Dermis blood vessel endothelial cell (primary cell): ENCODE measurements at places on chromosomes 7 and 10.

GRCh38 chr7:54811846-54812254 lies 52.8 kb upstream of the SEC61G start:
- no peak for DNase-seq

GRCh38 chr7:2143981-2144595 lies 88.7 kb downstream of the MAD1L1 start:
- DNase-seq = no peak

DNA sequence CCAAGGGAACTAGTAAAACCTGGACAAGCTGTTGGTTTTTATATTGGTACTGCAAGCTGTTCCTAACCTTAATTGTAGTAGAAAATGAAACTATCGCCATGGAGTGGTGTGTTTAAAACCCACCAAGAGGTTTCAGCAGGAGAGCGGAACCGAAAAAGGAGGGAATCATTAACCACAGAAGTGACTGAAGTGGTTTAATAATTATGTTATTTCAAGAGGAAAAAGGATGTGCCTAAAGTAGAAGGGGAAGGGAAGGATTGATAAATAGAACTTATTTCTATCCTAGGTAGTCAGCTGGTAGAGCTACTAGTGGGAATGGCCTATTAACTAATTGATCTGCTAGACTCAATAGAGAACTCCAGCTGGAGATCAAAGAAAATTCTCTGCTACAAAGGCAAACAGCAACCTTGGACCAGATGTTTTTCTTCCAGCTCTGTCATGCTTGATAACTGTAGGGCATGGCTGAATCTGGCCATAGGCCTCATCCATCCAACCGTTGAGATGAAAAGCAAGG lies 91.8 kb downstream of the BAMBI start:
- no peak for DNase-seq

GRCh38 chr10:129028451-129028850 lies 438.6 kb upstream of the MGMT start:
- no peak for DNase-seq

- DNase-seq = peak; percentile 99
These were observed 246.1 kb downstream of the KLF6 start for GRCh38 chr10:3538656-3539531.

- DNase-seq = no peak
These were observed 11.3 kb downstream of the STARD3NL start for GRCh38 chr7:38189231-38189938.

- no peak for DNase-seq
These were observed 102.9 kb downstream of the FAM204A start for GRCh38 chr10:118239236-118239630.

DNA sequence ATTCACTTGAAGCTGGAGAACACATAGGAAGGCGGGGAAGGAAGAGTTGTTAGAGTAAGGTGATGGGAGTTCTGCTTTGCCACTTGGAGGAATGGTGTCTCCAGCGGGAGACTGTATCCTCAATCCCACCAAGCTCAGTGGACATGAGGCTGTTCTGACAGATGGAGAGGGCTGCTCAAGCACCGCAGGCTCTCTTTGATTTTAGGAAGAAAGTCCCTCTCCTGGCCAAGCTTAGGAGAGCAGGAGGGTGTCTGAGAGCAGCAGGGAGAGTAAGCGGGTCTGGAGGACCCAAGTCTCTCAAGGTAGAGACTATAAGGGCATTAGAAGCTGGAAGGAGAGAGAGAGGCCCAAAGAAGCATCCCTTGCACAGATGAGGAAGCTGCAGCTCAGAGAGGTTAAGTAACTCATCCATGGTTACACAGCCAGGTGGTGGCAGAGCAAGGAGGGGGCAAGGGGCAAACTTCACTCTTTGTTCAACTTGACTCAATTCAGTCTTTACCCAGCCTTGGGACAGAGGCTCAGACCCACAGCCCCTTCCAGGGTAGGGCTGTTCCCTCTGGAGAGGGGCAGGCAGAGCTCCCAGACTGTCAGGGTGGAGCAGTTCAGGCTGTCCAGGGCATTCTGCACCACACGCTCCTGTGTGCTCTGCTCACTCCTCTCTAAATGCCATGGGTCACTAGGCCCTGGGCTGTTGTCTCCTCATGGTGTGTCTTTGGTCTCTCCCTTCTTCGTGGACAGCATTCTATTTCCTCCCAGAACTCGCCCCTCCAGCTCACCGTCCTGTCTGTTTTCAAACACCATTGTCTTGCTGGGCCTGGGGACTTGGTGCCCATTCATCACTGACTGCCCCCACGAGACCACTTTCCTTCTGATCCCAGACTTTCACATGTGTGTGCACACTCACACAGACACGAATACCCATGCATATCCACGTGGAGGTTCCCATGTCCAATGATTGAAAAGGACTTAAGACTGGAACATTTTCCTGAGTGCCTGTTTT lies 8.9 kb downstream of the CHAT start:
- no peak for DNase-seq

DNA sequence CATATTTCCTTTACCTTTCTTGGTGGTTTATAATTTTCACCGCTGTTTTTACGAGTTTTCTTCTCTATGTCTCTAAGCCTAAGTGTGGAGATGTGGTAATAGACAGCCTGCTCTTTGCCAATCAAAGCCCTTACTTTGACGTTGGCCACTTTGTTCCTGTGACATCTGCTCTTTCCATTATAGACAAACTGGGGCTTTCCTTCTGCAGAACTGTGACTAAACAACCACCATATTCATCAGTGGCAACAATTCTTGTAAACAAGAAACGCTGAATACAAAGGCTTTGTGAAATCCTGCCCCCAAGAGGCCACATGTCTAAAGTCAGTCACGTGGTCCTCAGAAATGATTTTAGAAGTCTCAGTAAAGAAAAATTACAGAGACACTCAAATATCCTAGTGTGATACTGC lies 59.6 kb upstream of the CAPZA2 start:
- peak; percentile 80 for DNase-seq

DNA sequence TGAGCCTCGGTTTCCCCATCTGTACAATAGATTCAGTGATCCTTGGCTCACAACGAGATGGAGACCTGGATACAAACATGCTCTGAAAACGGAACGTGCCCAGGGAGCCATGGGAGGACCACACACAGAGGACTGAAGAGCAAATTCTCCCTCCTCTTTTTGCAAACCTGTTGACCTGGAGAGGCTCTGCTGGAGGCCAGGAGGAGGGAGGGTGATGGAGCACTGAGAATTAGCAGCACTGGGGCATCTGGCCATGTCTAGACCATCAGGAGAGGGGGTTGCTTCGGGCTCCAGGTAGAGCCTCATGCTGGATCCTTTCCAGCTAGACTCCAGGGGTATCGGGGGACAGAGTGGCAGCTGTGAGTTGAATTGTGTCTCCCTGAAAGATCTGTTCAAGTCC lies 97.4 kb upstream of the GPR26 start:
- DNase-seq = no peak

DNA sequence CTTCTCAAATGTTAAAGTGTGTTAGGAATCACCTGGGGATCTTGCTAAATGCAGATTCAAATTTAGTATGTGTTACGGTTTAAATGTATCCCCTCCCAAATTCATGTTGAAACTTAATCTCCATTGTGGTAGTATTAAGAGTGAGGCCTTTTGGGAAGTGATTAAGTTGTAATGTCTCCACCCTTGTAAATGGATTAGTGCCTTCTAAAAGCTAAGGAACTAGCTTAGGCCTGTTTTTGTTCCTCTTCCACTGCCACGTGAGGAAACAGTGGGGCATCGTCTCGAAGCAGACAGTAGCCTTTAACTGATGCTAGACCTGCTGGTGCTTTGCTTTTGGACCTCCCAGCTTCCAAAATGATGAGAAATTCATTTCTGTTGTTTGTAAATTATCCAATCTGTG lies 52.3 kb upstream of the SEMA3D start:
- no peak for DNase-seq

GRCh38 chr7:8204339-8205030 lies 57.5 kb downstream of the ICA1 start:
- no peak for DNase-seq

- no peak for DNase-seq
These were observed 121.6 kb upstream of the WDR11 start for GRCh38 chr10:120729547-120729946.

DNA sequence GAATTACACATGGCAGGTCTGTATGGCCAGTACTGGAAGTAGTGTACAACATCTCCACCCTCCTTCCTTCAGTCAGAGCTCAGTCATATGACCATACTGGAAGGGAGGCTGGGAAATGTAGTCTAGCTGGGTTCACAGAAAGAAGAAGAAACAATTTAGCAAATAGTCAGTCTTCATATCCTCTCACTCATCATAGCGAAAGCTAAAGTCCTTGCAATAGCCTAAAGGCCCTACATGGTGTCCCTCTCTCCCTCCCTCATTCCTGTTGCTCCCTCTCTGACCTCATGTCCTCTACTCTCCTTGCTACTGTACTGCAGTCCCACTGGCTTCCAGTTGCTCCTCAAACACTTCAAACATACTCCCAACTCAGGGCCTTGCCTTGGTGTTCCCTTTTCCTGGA lies 4.3 kb upstream of the CALU start:
- DNase-seq = no peak

GRCh38 chr7:50349963-50350944 lies 45.7 kb downstream of the IKZF1 start:
- no peak for DNase-seq

DNA sequence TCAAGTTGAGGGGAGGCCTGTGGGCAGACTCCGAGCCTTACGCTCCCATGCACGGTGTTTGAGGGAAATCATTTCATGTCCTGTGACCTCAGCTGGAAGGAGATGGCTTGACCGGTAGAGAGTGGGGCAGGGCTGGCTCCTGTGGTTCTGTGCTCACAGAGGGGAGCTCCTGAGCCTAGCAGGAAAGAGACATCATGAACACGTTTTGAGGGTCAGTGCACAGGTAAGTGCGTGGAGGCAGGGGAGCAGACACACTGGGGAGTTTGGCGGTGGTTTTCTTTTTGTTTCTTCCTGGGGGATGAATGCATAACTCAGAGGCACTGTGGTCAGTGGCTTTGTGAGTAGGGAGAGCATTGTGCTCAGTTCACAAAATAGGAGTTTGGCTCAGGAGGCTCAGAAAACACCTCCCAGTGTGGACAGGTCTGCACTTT lies 22.5 kb downstream of the ADCY1 start:
- DNase-seq = no peak

- DNase-seq = no peak
These were observed 135.1 kb downstream of the SKAP2 start for GRCh38 chr7:26729150-26729775.

DNA sequence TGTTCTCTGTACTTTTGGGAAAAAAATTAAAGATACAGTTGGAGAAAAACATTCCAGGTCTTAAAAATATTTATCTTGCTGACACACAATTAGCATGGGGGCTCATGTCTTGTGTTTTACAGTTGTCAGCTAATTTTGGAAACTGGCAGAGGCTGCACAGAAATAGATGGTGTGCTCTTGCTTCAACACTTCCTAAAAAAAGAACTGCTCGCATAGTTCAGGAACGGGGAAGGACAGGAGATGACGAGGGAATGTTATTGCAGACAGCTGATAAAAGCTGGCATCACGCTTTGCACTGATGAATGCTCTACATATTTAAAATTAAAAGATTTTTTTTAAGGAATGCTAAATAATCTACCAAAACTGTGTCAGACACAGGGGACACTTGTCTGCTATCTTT lies 103.5 kb upstream of the CELF2 start:
- no peak for DNase-seq

DNA sequence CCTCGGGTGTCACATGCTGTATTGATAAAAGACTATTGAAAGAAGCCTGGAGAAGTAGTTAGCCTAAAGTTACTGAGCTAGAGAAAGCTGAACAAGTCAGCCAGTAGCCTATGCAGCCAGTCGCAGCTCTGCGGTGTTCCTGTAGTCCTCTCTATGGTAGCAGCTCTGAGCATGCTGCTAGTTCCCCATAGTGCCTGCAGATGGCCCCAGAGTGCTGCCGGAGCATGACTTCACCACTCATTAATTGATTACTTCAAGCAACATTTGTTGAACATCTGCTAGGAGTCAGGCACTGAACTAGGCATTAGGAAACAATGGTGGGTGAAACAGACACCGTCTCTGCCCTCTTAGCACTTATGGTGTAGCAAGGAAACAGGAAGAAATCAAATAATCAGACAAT lies 422.7 kb downstream of the SORCS3 start:
- no peak for DNase-seq

DNA sequence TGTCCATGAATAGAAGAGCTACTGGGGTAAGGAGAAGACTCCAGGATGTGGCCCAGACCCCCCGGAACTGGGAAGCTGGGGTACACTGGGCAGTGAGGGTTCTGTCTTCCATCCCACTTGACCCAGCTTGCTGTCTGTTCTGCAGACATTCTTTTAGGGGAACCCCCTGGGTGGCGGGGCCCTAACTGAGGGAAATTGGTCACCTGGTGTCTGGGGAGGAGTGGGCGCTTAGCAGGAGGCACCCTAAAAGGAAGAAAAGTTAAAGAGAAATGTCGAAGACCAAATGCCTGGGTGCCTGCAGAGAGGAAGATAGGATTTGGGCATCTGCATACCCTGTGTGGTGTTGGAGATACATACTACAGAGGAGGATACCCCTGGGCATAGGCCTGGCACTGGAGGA lies 1.0 kb downstream of the AP1S1 start:
- no peak for DNase-seq

GRCh38 chr7:401495-401894 lies 111.5 kb downstream of the FOXL3 start:
- no peak for DNase-seq

DNA sequence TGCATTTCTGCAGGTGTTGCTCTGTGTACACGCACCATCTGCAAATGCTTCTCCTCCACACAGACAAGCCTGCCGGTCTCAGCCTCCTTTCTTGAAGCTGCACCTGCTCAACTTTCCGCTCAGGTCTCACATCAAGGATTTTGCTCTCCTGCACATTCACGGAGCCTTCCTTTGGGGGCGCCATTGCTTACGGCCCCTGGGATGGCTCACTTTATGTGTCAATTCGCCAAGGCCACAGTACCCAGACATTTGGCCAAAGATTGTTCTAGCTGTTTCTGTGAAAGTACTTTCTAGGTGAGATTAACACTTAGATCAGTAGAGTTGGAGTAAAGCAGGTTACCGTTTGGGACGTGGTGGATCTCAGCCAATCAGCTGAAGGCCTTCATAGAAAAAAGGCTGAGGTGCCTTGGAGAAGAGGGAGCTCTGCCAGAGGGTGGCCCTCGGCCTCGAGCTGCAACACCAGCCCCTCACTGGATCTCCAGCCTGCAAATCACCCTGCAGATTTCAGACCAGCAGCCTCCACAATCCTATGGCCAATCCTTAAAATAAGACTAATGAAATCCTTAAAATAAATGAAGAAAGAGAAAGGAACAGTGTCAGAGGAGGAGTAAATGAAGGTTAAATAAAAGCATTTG lies 39.9 kb upstream of the PPP2R2D start:
- no peak for DNase-seq

GRCh38 chr10:80771902-80772555 lies 234.3 kb downstream of the SH2D4B start:
- no peak for DNase-seq

- DNase-seq = no peak
These were observed 331.5 kb downstream of the PTEN start for GRCh38 chr10:88194961-88195367.
